Stimulated activated CD4-positive, alpha-beta T cell treated with anti-CD3 and anti-CD28 coated beads, Interleukin-1b, Interleukin-23, amount 100 ng/mL, for 1 hour (primary cell): ENCODE measurements at places on chromosomes 1 and 21.

DNA sequence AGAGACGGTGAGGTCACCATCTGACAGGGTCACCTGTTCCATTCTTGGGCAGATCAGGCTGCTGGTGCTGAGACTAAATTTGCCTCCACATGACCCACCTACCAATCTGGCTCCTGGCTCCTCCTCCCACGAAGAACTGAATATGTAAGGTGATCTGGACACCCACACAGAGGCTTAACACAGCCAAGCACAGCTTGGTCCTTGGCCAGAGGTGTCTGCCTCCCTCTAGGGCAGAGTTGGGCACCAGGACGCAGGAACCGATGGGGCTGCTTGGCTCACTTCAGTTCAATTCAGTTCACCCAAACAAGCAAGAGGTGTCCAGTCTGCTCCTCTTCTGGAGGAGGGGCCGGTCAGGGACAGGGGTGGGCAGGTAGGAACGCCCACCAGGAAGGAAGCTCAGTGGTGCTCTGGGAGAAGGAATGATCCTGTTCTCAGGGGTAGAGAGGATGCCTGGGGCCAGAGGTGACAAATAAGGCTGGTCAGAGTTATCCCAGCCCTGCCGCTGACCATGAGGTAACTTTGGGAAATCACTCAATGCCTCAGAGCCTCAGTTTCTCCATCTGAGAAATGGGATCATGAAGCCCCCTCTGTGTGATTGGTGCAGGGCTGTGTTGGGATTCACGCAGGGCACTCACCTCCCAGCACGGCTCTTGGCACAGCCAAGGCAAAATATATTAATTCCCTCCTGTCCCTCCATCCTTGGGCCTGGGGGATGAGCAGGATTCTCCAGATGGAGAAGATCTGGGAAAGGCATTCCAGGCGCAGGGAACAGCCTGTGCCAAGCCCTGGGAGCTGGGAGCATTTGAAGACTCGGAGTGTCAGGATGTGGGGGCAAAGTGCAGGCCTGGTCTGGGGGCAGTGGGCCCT lies 284.5 kb downstream of the PTPRU start:
- no peak for DNase-seq

- DNase-seq, result no peak
These were observed 85.2 kb downstream of the TBX19 start for GRCh38 chr1:168365719-168366479.

GRCh38 chr1:33185541-33185940 lies 3.7 kb upstream of the TRIM62 start:
- DNase-seq, result no peak

GRCh38 chr1:115041654-115042053 lies 12.0 kb downstream of the TSHB start:
- no peak for DNase-seq

DNA sequence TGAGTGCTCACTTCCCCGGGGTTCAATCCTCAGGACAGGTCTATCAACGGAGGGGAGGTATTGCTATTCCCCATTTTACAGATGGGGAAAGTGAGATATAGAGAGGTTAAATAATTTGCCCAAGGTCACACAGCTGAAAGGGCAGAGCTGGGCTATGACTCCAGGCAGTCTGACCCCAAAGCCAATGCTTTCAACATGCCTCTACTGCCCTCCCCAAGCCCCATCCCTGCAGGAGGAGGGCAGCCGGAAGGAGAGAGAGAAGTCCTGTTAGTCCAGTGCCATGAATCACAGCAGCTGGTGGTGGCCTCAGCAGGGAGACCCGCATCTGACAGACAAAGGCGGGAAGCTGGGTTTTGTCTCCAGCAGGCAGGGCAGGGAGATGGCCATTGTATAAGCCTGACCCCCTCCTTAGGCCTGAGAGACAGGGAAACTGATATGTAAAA lies 20.0 kb upstream of the CLIC4 start:
- no peak for DNase-seq

DNA sequence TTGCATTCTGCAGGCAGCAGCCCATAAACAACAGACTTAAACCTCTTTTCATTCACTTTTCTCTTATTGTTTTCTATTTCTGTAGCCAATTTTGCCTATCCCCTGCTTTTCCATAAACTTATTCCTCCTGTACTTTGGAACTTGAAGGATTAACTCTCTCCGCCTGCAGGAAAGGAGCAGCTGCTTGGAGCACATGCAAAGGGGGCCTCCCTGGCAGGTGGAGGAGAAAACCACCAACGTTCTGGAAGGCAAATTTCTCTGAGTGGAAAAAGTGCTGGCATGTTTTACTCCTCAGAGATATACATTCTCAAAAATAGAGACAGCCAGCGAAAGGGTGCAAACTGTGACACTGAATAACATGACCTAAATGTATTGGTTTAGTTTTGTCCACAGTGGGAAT lies 33.6 kb downstream of the RGS21 start:
- DNase-seq, result no peak

DNA sequence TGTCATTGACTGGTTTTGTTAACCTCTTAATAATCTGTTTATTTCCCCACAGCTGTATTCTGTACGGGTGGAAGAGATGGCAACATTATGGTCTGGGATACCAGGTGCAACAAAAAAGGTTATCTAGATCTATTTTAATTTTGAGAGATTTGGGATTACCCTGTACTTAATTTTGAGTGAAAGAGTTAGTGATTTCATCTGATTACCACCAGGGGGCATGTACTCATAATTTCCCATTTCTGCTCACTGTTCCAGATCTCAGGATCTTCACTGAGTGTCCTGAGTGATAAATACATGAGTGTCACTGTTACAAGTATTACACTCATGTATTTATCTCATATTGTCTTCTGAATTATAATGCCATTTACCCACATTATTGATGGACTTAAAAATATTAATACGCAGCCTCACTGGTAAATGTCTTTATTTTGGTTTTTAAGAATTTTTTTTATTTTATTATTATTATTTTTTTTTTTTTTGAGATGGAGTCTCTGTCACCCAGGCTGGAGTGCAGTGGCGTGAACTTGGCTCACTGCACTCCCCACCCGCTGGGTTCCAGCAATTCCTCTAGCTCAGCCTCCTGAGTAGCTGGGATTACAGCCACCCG lies 27.4 kb downstream of the DTL start:
- DNase-seq, result no peak

GRCh38 chr1:205998457-205999241 lies 4.5 kb downstream of the RAB7B start:
- no peak for DNase-seq

GRCh38 chr1:941588-942383 lies 17.3 kb downstream of the NOC2L start:
- no peak for DNase-seq

- DNase-seq, result no peak
These were observed 1.9 kb downstream of the SLC25A44 start for GRCh38 chr1:156195853-156196252.

DNA sequence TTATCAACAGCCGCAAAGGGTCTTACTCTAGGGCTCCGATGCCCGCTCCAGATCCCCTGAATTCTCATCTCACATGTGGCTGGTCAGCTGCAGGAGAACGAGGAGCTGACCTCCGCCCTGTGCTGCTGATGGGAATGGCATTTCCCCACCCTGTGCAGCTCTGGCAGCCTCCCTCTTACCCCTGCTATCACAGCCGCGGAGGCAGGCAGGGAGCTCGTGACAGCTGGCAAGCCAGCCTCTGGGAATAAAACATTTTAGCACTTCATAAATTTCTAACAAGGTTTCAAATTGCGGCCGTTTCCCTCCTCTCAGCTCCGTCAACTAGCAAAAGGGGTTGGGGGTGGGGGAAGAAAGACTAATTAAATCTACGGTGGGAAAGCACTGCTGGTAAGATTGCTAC lies 81.1 kb downstream of the DSCAM start:
- DNase-seq, result no peak
